Cerebellar nuclear complex (tissue), 1 donor: ENCODE measurements at places on chromosomes 3 and 15.

GRCh38 chr3:63538919-63539318, 113.6 kb upstream of the SNTN start:
- DNase-seq: no peak

DNA sequence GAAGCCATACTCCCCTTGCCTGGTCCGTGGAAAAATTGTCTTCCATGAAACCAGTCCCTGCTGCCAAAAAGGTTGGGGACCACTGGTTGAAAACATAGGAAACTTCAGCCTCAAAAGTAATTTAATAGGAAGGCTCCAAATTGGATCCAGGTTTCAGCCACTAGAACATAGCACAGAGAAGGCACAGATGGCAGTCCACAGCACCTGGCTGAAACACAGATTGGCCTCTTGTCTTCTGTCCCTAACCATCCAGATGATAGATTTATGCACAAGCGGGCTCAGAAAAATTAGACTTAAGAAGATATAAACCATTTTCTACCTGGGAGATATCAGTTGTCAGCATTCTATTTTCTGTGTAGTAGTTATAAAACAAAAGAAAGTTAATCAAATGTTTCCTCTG, 397.1 kb downstream of the CNTN4 start:
- DNase-seq: no peak

GRCh38 chr15:78390826-78391225, 47.2 kb upstream of the IREB2 start:
- no peak for DNase-seq

DNA sequence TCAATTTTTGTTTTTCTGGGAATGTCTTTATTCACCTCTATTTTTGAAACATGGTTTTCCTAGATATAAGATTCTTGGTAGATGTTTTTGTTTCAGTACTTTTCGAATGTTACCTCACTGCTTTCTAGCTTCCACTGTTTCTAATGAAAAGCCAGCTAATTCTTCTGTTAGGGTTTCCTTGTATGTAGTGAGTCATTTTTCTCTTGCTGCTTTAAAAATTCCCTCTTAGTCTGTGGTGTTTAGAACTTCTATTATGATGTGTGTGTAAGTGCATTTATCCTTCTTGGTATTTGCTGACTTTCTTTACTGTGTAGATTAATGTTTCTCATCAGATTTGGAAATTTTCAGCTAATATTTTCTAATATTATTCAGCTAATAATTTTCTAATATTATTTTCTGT, 151.1 kb upstream of the OSTN start:
- no peak for DNase-seq

GRCh38 chr15:92142242-92143232, 251.1 kb upstream of the ST8SIA2 start:
- DNase-seq: no peak

- no peak for DNase-seq
Observed at GRCh38 chr15:66956672-66957430, 108.6 kb upstream of the SMAD3 start.
